ENCODE measurements at places on chromosomes 3 and 15. TPM values are rescaled to one million over a fixed set of nuclear protein-coding genes. Genes with fewer than 3 reads are reported as not detected.

GRCh38 chr3:50268703-50269451, at the start of gene SEMA3B:
SEMA3B (plus strand) TSS chr3:50269147; CDS start chr3:50269241, 94 bp downstream.
- no peak within 1 kb of the TSS for H3K4me3 ChIP-seq
- no peak within 1 kb of the TSS for H3K27ac ChIP-seq
- H3K27me3 ChIP-seq: peaks cover 9% of the 10 kb centered on the region
- no peak for DNase-seq
- no peaks in the 10 kb centered on the region for H3K36me3 ChIP-seq
- peaks cover 5% of the 10 kb centered on the region for H3K4me1 ChIP-seq

- H3K4me1 ChIP-seq: no peaks in the 10 kb centered on the region
- no peak for DNase-seq
- no peak overlapping the region for H3K4me3 ChIP-seq
Measured at GRCh38 chr3:191300422-191300821, 28.8 kb upstream of the CCDC50 start.

- H3K27me3 ChIP-seq: no peaks in the 10 kb centered on the region
- DNase-seq: no peak
- no peak overlapping the region for H3K4me3 ChIP-seq
- no peak overlapping the region for H3K27ac ChIP-seq
Measured at GRCh38 chr15:70344666-70345065, 246.9 kb upstream of the TLE3 start.

GRCh38 chr15:78308422-78309032, 9.1 kb upstream of the SKIC8 start:
- no peaks in the 10 kb centered on the region for H3K27me3 ChIP-seq
- peak; percentile 92 for DNase-seq
- H3K4me1 ChIP-seq: no peaks in the 10 kb centered on the region
- H3K4me3 ChIP-seq: no peak overlapping the region
- no peaks in the 10 kb centered on the region for H3K36me3 ChIP-seq

- no peaks in the 10 kb centered on the region for H3K4me1 ChIP-seq
- no peak overlapping the region for H3K4me3 ChIP-seq
- no peak for DNase-seq
- no peak overlapping the region for H3K27ac ChIP-seq
- no peaks in the 10 kb centered on the region for H3K27me3 ChIP-seq
Measured at GRCh38 chr3:16140116-16140893, 34.2 kb upstream of the GALNT15 start.

- no peaks in the 10 kb centered on the region for H3K36me3 ChIP-seq
- H3K4me1 ChIP-seq: no peaks in the 10 kb centered on the region
- H3K27me3 ChIP-seq: no peaks in the 10 kb centered on the region
- no peak overlapping the region for H3K4me3 ChIP-seq
Measured at GRCh38 chr3:13529196-13530112, 19.5 kb upstream of the FBLN2 start.

DNA sequence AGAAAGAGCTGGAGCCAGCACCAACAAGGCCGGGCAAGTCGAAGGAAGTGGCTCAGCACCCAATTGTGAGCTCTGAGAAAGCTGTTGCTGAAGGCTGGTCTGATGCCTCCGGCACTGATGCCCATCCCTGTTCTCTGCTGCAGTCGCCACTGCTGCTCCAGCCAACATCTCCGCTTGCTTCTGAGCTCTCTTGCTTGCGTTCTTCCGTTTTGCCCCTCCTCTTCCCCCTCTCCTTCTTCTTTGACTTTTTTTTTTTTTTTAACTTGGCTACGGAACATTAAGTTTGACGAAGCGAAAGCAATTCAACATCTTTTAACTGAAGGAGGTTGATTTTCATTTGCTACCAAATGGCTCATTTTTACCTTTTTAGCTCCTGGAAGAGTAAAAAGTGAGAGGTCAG, 442.9 kb downstream of the MCTP2 start:
- no peak overlapping the region for H3K27ac ChIP-seq
- no peak overlapping the region for H3K4me3 ChIP-seq
- no peak for DNase-seq

GRCh38 chr3:4809922-4810321, 169.3 kb upstream of the BHLHE40 start:
- 0 out of 2 replicates have a peak, but pooled peaks cover 1% of the 10 kb centered on the region for H3K36me3 ChIP-seq
- no peaks in the 10 kb centered on the region for H3K27me3 ChIP-seq
- no peak for DNase-seq
- H3K4me3 ChIP-seq: no peak overlapping the region
- H3K27ac ChIP-seq: no peak overlapping the region
- no peaks in the 10 kb centered on the region for H3K4me1 ChIP-seq

DNA sequence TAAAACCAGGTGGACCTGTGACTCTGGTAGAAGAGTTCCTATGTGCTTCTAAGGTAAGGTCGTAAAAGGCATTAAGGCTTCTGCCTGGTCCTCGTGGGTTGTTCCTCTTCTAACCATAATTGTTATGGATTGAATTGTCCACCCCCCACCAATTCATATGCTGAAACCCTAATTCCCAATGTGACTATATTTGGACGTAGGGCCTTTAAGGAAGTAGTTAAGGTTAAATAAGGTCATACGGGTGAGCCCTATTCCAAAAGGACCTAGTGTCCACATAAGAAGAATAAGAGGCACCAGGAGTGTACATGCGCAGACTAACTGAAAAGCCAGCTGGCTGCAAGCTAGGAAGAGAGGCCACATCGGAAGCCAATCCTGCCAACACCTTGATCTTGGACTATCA, 1.9 kb downstream of the ADPGK start:
- H3K27me3 ChIP-seq: no peaks in the 10 kb centered on the region
- peak overlapping the region; percentile 87 for H3K4me3 ChIP-seq
- DNase-seq: no peak
- peaks cover 9% of the 10 kb centered on the region for H3K4me1 ChIP-seq
- H3K27ac ChIP-seq: no peak overlapping the region

GRCh38 chr3:50493086-50493485, 10.3 kb downstream of the CACNA2D2 start:
- no peaks in the 10 kb centered on the region for H3K27me3 ChIP-seq
- H3K27ac ChIP-seq: no peak overlapping the region

- H3K4me1 ChIP-seq: peaks cover 2% of the 10 kb centered on the region
- no peak overlapping the region for H3K4me3 ChIP-seq
- no peak for DNase-seq
- H3K36me3 ChIP-seq: no peaks in the 10 kb centered on the region
- no peaks in the 10 kb centered on the region for H3K27me3 ChIP-seq
Measured at GRCh38 chr3:123385001-123385401, 63.9 kb downstream of the ADCY5 start.

DNA sequence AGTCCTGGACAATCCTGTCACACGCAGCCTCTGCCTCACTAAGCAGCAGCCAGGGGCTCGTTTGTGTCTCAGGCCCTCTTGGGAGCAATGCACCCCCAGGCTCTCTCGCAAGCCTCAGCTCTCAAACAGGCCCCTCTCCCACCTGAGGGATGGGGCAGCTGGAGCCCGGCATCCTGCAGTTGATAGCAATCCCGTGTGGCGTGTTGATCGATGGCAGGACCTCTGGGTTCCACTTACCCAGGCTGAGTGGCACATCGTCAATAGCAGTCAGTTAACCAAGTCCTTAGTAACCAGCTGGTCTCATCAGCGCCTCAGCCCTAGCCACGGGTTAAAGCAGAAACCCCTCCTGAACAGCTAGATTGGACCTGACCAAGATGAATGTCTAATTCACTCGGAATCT, 36.5 kb upstream of the PLXNA1 start:
- no peaks in the 10 kb centered on the region for H3K4me1 ChIP-seq
- no peak overlapping the region for H3K4me3 ChIP-seq
- H3K27me3 ChIP-seq: no peaks in the 10 kb centered on the region
- H3K36me3 ChIP-seq: no peaks in the 10 kb centered on the region

GRCh38 chr3:188747489-188747888, 424.3 kb upstream of the TPRG1 start:
- H3K36me3 ChIP-seq: no peaks in the 10 kb centered on the region
- H3K27me3 ChIP-seq: no peaks in the 10 kb centered on the region
- H3K4me3 ChIP-seq: no peak overlapping the region
- H3K27ac ChIP-seq: no peak overlapping the region
- no peak for DNase-seq

Gene DCLK3
- total RNA-seq: 1.4 TPM

Gene NUDT16
- total RNA-seq: 16.9 TPM

Gene OPA1
- 74.1 TPM for total RNA-seq

Gene GPR149
- total RNA-seq: not detected

Gene ZNF106
- 55.0 TPM for total RNA-seq

Gene ISG20
- 4.4 TPM for total RNA-seq

Gene MYZAP
- 0.72 TPM for total RNA-seq

Gene CASR
- total RNA-seq: 0.02 TPM
